ENCODE measurements at places on chromosomes 5 and 9.

GRCh38 chr5:56415356-56415765 is 182.2 kb upstream of the ANKRD55 start:
- DNase-seq: no peak

DNA sequence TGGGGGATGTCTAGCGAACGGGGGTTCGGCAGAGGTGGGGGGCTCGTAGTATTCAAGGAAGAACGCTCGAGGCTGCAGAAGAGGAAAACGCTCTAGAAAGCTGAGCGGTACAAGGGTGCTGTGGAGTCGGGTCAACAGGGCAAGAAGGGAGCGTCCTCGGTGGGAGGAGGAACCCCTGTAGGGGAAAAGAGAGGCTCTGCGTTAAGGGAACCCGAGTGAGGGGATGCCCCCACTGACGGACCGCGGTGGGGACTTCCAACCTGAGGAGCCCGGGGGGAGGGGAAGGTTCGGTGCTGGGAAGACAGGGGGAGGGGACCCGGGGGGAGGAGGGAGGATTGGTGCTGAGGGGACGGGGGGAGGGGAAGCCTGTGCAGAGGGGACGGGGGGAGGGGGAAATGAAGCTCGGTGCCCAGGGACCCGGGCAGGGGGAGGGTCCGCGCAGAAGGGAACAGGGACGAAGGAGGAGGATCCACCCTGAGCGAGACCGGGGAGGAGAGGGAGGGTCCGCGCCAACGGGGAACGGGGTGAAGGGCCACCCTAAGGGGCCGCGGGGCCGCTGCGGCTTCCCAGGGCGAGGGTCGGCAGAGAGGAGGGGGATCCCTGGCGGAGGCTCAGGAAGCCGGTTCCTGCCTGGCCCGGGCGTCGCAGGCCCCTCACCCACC is 621 bp downstream of the NR6A1 start:
- no peak for DNase-seq

DNA sequence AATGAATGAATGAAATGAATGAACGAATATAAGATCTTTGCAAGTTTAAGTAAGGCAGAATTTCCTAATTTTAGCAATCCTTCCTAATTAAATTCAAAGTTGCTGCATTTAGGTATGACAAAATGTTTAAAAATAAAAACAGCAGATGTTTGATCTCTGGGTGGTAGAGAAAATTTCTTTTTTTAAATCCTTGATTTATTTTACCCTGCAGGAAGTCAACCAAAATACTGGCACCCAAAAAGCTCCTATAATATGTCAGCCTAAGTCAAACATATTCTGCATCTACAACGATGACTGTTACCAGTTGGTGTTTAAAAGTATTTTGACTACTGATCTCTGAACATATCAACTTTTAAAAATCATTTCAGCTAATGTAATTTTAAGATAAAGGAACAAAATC is 58.4 kb downstream of the TTC39B start:
- no peak for DNase-seq

DNA sequence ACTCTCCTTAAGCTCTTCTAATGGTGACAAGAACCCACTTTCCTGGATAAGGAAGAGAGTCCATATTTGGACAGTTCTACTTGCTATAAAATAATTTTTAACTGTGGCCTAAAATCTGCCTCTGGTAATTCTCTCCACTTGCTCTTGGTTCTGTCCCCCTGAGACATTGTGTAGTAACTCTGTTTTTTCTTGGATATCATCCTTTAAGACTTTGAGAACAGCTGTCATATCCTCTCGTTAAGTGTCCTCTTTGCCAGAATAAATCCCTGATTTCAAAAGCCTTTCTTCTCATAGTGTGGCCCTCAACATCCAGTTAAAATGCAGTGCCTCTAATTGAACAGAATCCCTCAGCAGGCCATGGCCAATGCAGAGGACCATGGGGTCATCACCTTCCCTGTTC is 101.5 kb downstream of the ARHGEF28 start:
- DNase-seq: no peak

- DNase-seq: no peak
Observed at GRCh38 chr9:20367855-20368254, 254.4 kb downstream of the MLLT3 start.

DNA sequence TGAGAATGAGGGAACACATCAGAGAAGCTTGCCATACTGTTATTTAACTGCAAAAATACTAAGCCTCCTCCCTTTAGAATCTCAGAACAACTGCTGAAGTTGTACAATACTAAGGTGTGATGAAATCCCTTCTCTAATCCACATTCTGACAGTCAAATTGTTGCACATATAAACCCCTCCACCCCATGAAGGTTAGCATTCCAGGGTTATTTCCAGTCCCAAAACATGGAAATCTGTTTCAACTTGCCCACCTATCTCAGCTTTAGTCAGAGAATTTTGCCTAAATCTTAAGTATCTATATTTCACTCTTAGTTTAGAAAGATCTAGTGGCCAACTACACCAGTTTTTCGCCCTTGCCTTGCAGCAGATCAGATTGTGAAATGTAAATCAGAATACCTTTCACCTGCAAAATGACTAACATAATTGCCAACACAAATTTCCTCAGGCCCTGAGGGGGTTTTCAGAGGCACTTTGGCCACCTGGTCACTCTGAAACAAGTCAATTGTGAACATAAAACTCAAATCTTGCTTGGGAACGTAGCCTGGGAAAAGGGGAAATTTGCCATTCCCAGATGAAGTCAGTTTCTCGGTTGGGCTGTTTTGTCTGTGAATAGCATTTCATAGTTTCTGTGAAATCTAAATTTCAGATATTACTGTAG is 93.9 kb downstream of the EFNA5 start:
- DNase-seq: no peak

- DNase-seq: no peak
Observed at GRCh38 chr5:86570427-86571083, 47.2 kb upstream of the COX7C start.

- no peak for DNase-seq
Observed at GRCh38 chr5:158020555-158021418, 161.8 kb upstream of the CLINT1 start.

DNA sequence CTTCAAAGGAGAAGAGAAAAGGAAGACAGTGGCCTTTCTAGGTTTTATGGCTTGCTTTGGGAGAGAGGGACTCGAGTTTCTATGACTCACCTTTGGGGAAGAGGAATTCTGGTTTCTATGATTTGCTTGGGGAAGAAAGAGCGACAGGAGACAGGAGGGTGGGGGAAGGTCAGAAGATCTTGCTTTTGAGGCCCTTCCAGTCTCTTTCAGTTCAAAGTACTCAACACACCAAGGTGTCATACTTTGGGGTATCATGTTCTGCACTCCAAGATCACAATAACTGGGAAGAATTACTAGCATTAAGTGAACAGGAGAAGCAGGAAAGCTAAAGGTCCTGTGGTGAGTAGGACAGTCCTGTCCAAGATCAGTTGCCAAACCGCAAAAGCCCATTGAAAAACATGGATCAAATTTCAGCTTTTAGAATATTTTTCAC is 324.5 kb downstream of the ARHGEF28 start:
- DNase-seq: no peak

- DNase-seq: no peak
Observed at GRCh38 chr9:135909371-135909770, 2.0 kb upstream of the CAMSAP1 start.

DNA sequence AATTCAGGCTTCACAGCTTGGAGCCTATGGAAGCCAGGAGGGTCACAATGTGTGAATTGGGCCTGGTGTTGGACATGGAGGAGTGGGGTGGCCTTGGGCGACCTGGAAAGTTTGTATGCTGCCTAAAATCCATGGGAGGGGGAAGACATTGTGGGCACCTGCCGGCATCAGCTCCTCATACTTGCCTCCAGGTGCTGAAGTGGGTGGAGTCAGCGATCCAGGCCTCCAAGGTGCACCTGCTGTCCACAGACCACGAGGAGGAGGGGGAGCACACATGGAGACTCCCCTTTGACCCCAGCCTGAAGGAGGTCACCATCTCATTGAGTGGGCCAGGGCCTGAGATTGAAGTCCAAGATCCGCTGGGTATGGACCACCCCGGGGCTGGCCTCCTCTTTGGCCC is 29.1 kb downstream of the HMCN2 start:
- no peak for DNase-seq

DNA sequence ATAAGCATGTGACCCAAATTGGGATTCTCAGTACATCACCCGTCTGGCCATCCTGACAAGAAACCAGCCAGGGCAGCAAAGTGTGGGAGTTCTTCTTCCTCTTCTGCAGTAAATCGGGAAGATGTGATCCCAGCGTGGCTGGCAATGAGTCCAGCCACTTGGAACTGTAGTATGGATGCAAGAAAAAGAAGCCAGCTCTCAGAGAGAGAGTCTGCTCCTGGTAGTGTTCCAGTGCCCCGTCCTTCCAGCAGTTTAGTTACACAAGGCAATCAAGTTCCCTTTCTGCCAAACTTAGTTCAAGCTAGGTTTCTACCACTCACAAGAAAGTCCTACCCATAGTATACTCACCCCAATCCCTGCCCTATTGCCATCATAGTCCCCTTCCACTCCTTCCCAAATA is 65.6 kb downstream of the CDK5RAP2 start:
- DNase-seq: no peak

- DNase-seq: no peak
Observed at GRCh38 chr9:135394699-135395645, 84.6 kb upstream of the PPP1R26 start.

- no peak for DNase-seq
Observed at GRCh38 chr5:113434889-113435288, at the start of gene TSSK1B. TSS of gene TSSK1B (minus strand) at chr5:113434989. CDS start at chr5:113434839, 150 bp downstream.

DNA sequence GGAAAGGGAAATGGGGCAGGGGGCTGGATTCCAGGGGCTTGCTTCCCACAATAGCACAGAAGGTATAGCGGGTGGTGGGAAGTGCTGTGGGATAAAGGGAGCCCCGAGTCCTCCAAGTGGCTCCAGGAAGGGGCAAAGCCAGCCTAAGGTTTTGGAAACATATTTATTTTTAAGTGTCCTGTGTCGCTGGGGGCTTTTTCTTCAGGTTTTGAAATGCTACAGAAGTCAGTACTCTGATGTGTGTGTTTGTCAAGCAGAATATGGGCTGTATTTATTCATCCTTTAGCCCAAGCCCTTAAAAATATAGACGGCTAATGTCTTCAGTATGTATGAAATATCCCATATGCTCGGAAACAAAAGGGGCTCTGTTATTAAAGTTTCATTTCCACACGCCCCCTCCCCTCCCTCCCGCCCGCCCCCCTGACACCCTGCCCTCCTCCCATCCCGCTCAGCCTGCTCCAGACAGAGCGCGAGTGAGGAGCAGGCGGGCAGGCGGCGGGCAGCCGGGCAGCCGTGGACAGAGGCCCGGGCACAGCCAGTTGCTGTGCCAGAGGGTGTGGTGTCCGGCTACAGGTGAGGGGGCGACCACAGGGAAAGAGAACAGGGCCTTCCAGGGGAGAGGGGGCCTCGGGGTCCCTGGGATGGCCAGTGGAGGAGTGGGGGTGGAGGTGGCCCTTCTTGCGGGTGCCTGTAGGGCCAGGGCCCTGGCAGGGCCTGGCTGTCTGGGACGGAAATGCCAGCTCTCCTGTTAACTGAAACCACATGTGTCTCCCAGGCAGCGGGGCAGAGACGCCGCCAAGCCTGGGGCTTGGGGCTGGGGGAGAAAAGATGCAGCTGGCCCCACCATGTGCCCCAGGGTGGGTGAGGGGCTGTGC is 39.6 kb upstream of the SYNPO start:
- no peak for DNase-seq

- no peak for DNase-seq
Observed at GRCh38 chr9:71168418-71168817, 47.0 kb upstream of the TRPM3 start.

GRCh38 chr5:172585114-172585513 is 55.9 kb upstream of the NEURL1B start:
- DNase-seq: no peak

DNA sequence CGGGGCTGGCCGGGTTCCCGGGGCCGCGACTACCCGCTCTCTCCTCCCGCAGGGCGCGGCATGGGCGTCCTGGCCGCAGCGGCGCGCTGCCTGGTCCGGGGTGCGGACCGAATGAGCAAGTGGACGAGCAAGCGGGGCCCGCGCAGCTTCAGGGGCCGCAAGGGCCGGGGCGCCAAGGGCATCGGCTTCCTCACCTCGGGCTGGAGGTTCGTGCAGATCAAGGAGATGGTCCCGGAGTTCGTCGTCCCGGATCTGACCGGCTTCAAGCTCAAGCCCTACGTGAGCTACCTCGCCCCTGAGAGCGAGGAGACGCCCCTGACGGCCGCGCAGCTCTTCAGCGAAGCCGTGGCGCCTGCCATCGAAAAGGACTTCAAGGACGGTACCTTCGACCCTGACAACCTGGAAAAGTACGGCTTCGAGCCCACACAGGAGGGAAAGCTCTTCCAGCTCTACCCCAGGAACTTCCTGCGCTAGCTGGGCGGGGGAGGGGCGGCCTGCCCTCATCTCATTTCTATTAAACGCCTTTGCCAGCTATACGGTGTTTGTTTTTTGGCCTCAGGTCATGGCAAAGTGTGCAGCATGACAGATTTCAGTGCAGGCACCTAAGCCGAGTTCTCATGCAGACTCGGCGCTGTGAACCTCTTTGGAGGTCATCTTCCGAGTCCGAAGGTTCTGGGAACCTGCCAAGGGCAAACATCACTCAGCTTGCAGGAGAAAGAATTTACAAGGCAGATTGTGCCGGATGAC is 516 bp downstream of the MRPL41 start:
- no peak for DNase-seq

- no peak for DNase-seq
Observed at GRCh38 chr9:78874061-78874460, 577.1 kb downstream of the PSAT1 start.

- no peak for DNase-seq
Observed at GRCh38 chr5:111447822-111448221, 64.5 kb downstream of the STARD4 start.

GRCh38 chr5:138869763-138870500 is 5.2 kb downstream of the LRRTM2 start:
- no peak for DNase-seq

DNA sequence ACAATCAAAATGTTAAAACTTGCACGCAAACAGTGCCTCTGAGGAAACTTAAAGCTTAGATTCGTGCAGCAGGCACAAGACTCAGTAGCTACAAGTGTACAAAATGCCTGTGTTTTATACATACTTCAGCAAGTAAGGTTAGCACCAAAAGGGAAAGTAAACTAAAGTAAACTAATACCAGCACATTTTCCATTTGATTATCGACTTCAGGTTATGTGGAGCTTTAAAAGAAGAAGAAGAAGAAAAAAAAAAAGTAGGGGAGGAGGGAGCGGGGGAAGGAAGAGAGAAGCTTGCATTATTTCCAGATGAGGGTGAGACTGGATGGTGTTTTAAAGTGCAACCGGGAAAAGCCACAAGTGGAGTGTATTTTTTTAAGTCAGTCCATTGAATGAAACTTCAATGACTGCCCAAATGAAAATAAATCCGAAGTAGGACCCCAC is 596 bp upstream of the ADAMTS6 start:
- peak; percentile 33 for DNase-seq

GRCh38 chr5:59496524-59497134 is 396.9 kb downstream of the PDE4D start:
- no peak for DNase-seq

- no peak for DNase-seq
Observed at GRCh38 chr9:124005029-124005771, 6.4 kb upstream of the LHX2 start.

DNA sequence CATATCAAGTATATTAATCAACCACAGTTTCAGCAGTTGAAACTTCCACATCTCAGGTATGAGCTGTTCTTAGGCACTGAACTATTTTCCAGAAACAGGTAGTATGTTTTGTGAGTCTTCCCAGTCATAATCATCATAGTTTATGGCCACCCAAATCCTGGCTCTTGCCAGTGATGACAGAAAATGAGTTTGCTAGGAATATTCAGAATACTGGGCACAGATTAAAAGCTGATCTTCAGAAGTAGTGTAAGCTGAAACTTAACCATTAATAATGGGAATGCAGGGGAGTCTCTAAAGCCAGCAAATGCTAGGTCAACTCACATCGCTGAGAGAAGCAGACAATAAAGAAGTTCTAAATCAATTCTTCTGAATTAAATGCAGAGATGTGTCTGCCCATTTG is 64.5 kb downstream of the PLPP1 start:
- DNase-seq: no peak
